Activated CD8-positive, alpha-beta memory T cell treated with anti-CD3 and anti-CD28 coated beads, Interleukin-2, amount 50 U/mL, for 4 hours (primary cell): ENCODE measurements at places on chromosomes 16 and 17.

- no peak for DNase-seq
Measured at GRCh38 chr17:12545877-12546513, 119.7 kb upstream of the MYOCD start.

DNA sequence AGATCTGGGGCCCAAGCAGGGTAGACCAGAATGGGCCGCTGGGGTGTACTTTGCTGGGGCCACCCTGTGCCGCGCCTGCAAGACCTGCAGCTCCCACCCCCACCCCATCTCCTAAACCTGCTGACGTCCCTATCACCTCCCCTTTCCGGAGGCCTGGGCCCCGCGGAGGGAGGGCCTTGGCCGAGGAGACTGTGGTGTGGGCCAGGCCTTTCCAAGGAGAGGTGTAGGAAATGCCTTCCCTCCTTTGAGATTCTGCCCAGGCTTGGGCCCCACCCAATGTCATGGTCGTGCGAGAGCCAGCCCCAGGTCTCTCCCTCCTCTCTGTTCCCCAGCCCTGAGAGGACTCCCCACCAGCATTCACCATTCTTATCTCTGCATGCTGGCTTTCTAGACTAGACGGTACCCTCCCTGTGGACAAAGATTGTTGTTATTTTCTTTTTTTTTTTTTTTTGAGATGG, 3.9 kb upstream of the WFIKKN2 start:
- no peak for DNase-seq

GRCh38 chr16:64172652-64173051, 949.2 kb downstream of the CDH11 start:
- no peak for DNase-seq

DNA sequence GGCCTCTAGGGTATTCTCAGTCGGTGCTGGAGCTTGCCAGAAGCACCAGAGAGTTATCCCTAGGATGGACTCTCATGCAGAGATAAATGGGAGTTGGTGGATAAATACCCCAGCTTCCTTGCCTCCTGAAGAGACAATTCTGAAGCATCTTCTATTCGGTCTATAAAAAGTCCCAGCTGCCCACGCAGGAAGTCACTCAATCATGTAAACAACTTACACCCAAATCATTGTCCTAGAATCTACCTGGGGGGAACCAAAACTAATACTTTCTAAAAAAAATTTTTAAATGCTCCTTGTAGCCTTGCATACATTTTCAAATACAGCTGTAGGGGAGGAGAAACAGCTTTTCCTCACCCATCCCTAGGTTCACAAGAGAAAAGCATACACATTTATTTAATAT, 66.6 kb upstream of the ELAC2 start:
- no peak for DNase-seq

GRCh38 chr17:40615068-40615840, 32.4 kb downstream of the SMARCE1 start:
- DNase-seq = peak; percentile 50

DNA sequence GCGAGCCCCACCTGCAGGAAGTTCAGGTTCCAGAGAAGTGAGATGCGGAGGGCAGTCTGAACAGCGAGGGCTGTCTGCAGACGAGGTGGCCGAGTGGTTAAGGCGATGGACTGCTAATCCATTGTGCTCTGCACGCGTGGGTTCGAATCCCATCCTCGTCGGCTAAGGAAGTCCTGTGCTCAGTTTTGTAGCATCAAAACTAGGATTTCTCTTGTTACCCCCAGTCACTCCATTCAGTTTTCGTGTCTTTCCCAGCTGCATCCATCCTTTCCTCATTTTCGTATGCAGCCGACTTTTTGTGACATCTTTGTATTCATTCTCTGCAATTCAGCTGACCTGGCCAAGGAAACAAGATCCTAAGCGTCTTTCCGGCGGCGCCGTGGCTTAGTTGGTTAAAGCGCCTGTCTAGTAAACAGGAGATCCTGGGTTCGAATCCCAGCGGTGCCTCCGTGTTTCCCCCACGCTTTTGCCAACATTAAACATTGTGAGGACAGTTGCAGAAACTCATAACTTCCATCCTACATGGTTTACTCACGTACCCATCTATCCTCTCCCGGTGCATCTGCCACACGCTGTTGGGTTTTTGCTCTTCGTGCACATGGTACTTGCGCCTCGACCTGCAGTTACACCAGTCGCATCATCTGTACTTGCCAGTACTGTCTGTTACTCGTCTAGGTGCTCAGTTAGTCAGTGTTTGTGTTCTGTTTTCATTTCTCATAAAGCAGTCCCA, 3.0 kb downstream of the BORCS6 start:
- DNase-seq = peak; percentile 88

GRCh38 chr17:50816271-50816670, 19.1 kb upstream of the WFIKKN2 start:
- DNase-seq = no peak

DNA sequence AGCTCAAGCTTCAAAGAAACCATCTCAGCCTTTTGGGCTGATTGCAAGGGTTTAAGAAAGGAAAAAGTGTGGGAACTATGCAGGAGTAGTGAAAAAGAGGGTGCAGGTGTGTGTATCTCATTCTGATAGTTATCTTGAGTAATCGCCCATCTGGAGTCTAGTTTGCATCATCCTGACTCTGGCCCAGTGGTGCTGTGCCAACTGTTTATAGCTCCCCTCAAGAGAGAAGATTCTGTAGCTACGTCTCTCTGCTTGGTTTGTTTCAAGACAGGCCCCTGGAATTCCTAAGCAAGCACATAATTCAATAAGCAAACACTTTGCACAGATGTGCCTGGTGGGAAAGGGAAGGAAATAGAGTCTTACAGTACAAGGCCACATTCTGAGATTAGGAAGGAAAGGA, 144.4 kb downstream of the HAPSTR1 start:
- DNase-seq = no peak

DNA sequence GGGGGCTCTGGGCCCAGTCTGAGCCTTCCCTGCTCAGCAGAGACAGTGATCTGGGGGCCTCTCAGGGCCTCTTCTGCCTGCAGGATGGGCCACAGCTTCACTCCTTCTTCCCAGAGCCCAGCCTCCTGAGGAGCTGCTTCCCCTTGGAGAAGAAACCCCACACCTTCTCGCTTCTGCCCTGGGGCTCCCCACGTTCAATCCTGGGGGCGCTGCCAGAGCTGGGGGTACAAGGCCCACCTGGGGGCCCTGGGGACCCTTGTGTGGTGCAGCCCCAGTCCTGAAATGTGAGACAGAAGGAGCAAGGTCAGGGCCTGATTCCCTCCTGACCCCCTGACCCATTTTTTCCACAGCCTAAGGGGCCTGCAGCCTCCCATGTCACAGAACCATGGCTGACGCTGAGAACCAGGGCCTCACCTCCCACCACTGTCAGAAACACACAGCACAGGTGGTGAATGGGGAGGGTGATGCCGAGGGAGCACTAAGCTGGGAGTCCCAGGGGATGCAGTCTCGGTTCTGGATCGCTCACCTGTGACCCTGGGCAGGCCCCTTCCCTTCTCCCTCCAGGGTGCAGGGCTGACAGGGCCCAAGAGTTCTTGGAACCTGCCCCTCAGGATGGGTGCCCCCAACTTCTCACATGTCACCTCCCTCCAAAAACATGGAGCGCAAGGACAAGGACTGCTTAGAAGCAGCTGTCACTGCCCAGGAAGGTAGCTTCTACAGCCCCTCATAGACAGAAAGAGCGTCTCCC, 21.6 kb upstream of the MPO start:
- no peak for DNase-seq

- DNase-seq = no peak
Measured at GRCh38 chr17:64418506-64419339, 28.1 kb upstream of the PECAM1 start.

DNA sequence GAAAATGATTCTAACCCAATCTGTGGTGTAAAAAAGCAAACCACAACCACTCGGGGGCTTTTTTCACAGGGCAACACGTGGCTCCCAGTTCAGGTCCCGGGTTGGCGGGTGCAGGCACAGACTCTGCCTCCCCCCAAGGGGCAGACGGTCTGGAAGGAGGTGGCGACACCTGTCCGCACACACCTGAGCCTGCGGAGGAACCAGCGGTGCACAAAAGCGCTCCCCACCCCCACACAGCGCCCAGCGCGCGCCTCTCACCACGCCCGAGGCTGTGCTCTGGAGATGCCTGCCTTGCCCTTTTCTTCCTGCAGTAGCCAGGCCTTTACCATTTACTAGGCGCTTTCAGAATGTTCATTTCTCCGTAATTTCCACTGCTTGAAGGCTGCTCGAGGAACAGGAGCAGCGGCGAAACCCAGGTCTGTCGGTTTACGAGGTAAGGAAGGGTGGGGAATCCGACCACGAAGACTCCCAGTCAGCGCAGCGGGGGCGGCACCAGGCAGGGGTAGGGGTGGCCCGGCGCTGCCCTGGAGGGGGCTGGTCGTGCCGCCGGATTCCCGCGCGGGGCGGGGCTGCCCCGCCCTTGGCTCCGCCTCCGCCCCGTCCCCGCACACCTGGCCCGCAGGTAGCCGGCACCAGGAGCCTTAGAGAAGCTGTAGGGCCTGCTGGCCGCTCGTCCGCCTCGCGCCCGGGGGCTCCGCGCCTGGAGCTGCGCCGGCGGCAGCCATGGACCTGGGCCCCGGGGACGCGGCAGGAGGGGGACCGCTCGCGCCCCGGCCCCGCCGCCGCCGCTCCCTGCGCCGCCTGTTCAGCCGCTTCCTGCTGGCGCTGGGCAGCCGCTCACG, at the start of gene USP43:
TSS of gene USP43 (plus strand) at position 608 of the 842 bp plus-strand sequence. CDS start at position 724, 116 bp downstream.
- DNase-seq = peak; percentile 31

DNA sequence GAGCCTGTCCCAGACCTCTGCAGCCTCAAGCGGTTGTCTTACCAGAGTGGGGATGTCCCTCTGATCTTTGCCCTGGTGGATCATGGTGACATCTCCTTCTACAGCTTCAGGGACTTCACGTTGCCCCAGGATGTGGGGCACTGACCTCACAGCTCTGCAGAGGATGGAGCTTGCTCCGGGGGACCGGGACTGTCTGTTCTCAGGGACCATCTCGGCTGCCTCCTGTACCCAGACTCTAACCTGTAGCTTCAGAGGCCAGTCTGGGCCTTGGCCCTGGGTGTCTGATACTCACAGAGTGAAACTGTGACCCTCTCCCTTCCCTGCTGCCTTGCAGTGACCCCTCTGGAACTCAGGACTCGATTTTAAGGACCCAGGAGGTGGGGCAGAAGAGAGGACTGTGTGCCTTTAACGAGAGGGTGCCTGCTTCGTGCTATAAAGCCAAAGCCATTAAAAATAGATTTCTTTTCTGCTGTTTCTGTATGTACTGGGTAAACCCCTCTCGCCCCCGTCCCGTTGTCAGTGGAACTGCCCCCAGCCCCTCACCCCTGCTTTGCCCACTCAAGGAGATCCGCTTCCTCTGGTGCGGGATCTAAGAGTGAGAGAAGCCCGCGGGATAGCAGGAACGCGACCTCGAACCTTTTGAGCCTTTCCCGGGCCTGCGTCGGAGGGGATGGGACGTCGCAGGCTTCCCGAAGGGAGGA, 1.1 kb upstream of the LLGL2 start:
- no peak for DNase-seq
